Activated CD4-positive, alpha-beta memory T cell treated with anti-CD3 and anti-CD28 coated beads for 36 hours (primary cell): ENCODE measurements at places on chromosomes 12 and 14.

DNA sequence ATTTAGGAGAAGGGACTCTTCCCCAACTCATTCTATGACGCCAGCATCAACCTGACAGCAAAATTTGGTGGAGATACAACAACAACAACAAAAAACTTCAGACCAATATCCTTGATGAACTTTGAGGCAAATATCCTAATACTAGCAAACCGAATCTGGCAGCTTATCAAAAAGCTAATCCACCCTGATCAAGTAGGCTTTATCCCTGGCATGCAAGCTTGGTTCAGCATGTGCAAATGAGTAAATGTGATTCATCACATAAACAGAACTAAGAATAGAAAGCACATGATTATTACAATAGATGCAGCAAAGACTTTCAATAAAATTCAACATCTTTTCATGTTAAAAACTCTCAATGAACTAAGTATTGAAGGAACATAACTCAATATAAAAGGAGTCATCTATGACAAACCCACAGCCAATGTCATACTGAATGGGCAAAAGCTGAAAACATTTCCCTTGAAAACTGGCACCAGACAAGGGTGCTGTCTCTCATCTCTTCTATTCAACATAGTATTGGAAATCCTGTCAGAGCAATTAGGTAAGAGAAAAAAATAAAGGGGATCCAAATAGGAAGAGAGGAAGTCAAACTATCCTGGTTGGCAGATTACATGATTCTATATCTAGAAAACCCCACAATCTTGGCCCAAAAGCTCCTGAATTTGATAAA lies 233.3 kb downstream of the CCDC59 start:
- no peak for DNase-seq

GRCh38 chr14:61264010-61264571 lies 17.0 kb downstream of the TMEM30B start:
- no peak for DNase-seq

DNA sequence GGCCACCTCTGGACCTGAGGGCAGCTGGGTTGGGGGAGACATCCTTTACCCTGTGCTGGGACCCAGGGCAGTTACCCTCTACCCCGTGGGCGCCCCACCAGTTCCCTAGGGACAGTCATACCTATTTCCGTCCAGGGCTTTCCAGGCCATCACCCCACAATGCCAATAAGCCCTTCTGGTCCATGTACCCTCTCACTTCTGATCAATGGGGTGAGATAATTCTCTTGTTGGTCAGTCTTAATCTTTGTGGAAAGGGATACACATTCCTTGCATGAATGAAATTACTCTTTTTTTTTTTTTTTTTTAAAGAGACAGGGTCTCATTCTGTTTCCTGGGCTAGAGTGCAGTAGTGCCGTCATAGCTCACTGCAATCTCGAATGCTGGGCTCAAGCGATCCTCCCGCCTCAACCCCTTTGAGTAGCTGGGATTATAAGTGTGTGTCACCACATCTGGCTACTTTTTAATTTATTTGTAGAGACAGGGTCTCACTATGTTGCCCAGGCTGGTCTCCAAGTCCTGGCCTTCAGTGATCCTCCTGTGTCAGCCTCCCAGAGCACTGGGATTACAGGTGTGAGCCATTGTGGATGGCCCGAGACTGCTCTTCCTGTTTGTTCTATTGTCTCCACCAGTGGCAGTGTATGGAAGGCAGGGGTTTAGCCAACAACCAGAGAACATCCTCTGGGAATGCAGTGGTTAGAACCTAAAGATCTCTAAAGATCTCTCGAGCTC lies 46.3 kb upstream of the STON2 start:
- DNase-seq = no peak

DNA sequence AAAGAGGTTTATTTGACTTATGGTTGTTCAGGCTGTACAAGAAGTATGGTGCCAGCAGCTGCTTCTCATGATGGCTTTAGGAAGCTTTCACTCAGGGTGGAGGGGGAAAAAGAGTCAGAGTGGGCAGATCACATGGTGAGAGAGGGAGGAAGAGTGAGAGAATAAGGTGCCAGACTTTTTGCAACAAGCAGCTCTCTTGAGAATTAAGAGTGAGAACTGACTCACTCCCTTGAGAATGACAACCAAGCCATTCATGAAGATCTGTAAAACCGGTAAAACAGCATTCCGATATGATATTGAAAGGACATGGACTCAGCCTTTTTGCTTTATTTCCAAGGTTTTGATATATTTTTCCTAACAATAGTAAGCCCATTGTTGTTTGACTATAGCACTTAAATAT lies 501.2 kb downstream of the GALC start:
- no peak for DNase-seq

DNA sequence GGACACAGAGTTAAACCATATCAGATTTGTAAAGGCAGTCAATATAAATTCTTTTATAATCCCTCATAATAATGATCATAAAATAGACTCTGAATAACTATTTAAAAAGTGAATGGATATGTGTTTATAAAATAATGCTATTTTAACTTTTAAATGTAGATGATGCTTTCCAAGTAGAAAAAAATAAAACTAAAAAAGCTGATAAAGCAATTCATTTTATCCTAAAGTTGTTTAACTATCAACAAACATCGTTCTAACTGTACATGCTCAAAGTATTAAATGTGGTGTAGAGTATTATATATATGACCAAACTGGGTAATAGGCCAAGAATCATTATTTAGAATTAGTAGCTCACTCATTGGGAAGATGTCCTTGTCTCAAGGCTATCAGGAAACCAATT lies 248.3 kb upstream of the CLEC14A start:
- DNase-seq = no peak

DNA sequence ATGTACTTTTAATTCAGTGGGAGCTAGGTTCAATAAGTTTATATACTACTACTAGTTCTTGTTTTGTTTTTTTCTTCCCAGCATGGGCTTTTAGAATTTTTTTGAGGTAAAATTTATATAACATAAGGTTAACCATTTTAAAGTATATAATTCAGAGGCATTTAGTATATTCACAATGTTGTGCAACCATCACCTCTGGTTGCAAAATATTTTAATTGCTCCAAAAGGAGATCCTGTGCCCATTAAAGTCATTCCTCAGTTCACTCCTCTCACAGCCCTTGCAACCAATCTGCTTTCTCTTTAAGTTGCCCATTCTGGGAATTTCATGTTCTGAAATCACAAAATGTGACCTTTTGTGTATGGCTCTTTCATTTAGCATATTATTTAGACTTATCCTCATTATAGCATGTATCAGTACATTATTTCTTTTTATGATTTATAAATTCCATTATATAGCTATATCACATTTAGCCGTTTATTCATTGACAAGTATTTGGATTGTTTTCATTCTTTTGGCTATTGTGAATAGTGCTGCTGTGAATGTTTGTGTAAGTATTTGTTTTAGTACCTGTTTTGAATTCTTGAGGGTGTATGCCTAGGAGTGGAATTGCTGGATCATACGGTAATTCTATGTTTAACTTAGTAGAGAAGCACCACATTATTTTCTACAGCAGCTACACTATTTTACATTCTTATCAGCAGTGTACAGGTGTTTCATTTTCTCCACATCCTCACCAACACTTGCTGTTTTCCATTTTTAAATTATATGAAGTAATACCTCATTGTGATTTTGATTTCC lies 59.1 kb downstream of the ARHGAP5 start:
- DNase-seq = no peak

- DNase-seq = no peak
Observed at GRCh38 chr12:71135812-71136176, 22.0 kb downstream of the TSPAN8 start.
